ENCODE measurements at places on chromosomes 11 and 22.
A peak's percentile ranks its signal among the peaks of the same experiment; 100 is the strongest.

GRCh38 chr11:19243143-19243542 lies 2.4 kb upstream of the E2F8 start:
- no peak for DNase-seq

GRCh38 chr11:30431127-30431814 lies 108.4 kb downstream of the ARL14EP start:
- no peak for DNase-seq

DNA sequence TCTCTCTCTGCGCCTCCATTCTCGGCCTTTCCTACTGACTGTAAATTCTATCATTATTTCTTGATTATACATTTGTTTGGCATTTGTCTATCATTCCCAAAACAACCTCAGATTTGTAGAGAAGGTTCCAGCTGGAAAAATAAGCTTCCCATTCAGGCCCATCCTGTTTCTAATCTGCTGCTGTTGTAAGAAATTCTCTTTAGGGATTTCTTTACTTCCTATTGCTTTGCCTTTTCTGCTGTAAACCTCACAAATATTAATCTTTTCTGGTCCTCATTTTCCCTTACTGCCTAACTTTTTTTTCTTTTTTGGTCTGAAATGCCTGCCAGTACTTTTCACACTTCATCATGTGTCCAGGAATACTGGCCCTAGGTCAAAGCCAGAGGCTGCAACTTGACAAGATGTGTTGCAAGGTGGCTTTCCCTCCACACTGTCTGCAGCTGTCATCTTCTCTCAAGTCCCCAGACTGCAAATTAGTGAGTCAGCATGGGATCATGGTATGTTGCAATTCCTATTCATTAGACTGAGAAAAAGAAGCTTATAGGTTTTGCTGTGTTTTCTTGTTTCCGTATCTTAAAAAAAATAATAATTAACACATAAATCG lies 858.7 kb upstream of the CHORDC1 start:
- DNase-seq, result peak; percentile 37

DNA sequence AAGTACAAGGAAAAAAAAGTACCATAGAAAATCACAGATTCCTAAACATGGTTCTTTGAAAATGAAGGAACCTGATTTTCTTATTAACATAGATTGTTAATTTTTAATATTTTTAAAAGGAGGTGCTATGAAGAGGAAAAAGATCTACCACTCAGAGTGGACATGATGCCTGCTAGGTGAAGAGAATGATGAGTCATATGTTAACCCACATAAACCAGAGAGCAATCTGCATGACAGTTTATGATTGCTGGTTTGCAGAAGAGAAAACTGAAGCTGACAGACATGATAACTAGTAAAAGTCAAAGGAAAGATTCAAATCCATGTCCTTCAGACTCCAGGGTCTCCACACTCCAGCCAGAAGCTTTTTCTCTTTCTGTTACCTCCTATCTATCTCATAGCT lies 1231.7 kb downstream of the LRRC4C start:
- no peak for DNase-seq

DNA sequence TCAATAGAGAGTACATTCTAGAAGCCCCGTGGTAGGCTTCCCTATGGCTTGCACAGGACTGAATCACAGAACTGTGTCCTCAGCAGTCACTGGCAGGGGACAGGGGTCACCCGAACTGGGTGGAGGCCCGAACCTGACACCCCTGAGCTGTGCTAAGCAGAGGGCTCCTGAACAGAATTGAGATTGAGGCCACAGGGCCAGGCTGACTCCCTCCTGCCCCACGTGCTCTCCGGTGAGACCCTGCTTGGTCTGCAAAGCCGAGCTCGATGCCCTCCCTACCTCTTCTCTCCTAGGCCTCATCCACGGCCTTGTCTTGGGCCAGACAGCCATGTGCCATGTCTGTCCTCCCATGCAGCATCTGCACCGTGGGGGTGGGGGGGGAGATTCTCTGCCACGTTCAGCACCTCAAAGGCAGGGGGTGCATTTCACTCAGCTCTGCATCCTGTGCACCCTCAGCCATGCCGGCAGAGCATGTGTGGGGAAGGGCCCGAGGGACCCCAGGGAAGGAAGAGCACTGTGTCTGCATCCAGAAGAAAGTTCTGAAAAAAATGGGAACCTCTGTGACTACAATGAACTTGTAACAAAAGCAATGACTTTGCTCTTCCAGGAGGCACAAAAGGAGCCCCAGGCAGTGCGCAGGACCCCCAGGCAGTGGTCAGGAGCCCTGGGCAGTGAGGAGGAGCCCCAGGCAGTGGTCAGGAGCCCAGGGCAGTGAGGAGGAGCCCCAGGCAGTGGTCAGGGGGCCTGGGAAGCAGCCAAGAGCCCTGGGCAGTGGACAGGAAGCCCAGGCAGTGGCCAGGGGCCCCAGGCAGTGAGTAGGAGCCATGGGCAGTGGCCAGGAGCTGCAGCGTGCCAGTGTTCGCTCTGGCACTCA lies 76.7 kb upstream of the SEPTIN5 start:
- no peak for DNase-seq

DNA sequence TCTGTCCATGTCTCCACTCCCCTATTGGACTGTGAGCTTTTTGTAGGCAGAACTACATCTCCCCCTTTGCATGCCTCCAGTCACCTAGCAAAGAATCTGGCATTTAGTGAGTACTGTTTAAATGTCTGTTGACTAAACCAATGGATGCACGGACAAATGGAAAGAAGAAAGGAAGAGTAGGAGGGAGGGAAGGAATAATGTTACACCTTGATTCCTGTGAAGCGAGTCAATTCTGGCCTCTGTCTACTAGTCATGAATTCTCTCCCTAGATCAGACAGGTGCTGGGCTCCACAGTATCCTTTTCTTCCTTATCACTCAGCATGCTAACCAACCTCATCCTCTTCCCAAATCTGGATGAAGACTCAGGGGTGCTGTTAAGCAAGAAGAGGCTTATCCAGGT lies 33.6 kb downstream of the GALNT18 start:
- peak; percentile 37 for DNase-seq

DNA sequence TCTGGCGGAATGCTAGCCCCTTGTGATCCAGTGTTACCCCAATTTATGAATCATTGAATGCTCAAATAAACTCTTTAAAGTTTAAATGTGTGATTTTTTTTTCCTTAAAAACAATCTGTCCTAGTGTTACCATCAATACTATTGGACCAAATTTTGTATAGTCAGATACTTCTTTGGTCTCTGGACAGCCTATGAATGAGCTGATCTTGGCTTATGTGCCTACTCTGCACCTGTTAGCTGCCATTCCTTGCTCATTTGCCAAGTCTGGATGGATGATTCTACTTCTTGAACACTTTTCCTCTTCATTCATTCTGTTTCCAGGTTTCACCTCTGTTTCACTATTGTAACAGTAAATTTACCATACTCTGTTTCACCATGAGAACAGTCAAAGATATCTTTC lies 226.5 kb upstream of the ZBED5 start:
- no peak for DNase-seq

DNA sequence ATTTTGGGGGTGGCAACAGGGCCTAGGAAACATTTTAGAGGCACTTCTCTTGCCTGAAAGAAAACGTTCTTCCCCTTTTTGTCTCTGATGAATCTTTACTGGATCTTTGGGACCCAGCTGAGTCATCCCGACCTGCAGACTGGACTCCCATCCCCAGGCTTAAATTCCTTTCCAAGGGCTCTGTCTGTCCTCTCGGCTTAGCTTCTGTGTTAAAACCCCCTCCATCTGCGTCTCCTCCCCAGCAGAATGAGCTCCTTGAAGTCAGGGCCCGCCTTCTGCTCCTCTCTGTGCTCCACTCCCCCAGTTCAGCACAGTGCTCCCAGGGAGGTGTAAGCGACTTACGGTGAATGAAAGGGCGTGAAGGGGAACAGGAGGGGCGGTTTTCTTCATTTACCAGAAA lies 895 bp upstream of the DAGLA start:
- no peak for DNase-seq

All from foreskin keratinocyte (primary cell).